Bronchial smooth muscle cell (primary cell): ENCODE measurements at places on chromosomes 5 and 9. TPM values are rescaled to one million over a fixed set of nuclear protein-coding genes. Genes with fewer than 3 reads are reported as not detected.

C9 gene
- 0.16 and 0.17 TPM in 2 replicates for total RNA-seq

CAVIN4 gene
- total RNA-seq, result 0.79 and 1.6 TPM in 2 replicates

CRHBP gene
- total RNA-seq, result 0.26 and 0.63 TPM in 2 replicates

SLC46A2 gene
- not detected in 2 replicates for total RNA-seq

FRMD3 gene
- 0.26 and 0.79 TPM in 2 replicates for total RNA-seq

ANGPTL2 gene
- 55.8 and 75.3 TPM in 2 replicates for total RNA-seq

ENHO gene
- total RNA-seq, result 0.16 and 0.26 TPM in 2 replicates

GARIN3 gene
- total RNA-seq, result not detected in 2 replicates

PCDHA12 gene
- under 0.01 TPM in 2 replicates for total RNA-seq

SPATA31D4 gene
- not detected in 2 replicates for total RNA-seq

FOXD4L6 gene
- total RNA-seq, result under 0.01 TPM in 1 of 2 replicates, not detected in the other

PCDHGA6 gene
- total RNA-seq, result 2.4 and 3.9 TPM in 2 replicates

IL33 gene
- 79.0 and 83.6 TPM in 2 replicates for total RNA-seq

SETD9 gene
- 7.0 and 8.4 TPM in 2 replicates for total RNA-seq

TAF1L gene
- under 0.01 TPM in 2 replicates for total RNA-seq

GLRA1 gene
- total RNA-seq, result not detected in 2 replicates

ACSL6 gene
- under 0.01 and 0.17 TPM in 2 replicates for total RNA-seq
